ENCODE measurements at places on chromosomes 4 and X. TPM values are rescaled to one million over a fixed set of nuclear protein-coding genes. Genes with fewer than 3 reads are reported as not detected.

DNA sequence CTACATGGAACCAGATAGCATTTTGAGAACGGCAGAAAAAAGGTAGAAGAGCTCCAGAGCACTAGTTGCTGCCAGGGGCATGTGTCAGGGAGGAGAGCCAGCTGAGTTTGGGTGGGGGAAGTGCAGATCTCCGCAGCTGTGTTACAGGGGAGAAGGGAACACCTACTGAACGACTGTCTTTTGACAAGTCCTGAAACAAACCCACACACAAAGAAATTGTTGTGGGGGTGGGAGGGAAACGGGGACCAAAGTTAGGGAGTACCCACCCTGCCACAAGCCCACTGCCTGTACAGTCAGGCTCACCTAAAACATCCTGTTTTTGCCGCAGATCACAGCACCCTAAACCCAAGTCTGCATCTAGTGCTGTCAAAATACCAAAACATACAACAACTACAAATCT, 55.5 kb downstream of the LEF1 start:
- DNase-seq: no peak

The RIPPLY1 gene
- 2.8 TPM for polyA plus RNA-seq

- DNase-seq: no peak
These were observed 29.3 kb upstream of the RXFP1 start for GRCh38 chr4:158492391-158492790.

DNA sequence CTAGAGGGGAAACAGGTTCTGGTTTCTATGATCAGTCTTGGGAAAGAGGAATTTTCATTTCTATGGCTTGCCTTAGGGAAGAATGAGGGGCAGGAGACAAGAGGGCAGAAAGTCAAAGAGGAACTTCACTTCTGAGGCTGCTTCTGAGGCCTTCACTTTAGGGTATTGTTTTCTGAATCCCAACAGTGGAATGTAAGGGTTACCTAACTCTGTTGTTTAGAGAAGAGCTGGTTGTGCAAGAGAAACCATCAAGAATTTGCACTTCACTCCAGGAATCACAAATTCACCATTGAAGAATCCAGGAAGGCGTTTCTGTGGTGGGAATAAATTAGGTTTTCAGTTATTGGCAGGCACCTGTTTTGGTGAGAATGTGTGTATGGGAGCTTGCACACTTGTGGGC, 126.7 kb upstream of the AMOT start:
- DNase-seq: no peak

DNA sequence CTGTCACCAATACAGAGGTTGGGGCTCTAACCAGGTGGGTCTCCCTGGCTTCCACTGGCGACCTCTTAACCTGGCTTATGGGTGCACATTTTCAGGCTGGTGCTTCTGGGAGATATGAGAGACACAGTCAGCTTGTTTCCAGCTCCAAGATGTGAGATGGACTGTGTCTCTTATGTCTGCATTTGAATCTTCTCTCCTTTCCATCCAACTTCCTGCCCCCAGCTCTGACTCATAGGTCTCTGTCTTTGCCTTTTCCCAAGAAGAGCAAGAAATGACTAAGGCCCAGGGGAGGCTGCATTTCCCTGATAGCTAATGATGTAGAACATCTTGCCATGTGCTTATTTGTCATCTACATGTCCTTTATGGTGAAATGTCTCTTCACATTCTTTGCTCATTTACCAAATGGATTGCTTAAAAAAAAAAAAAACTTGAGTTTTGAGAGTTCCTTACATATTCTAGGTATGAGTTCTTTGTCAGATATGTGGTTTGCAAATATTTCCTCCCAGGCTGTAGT, 3.2 kb upstream of the UXT start:
- no peak for DNase-seq

GRCh38 chr4:42470023-42470422, 72.7 kb downstream of the SHISA3 start:
- DNase-seq: no peak

The IQSEC2 gene
- polyA plus RNA-seq: 18.9 TPM

GRCh38 chr4:24010994-24011393, 121.1 kb upstream of the PPARGC1A start:
- DNase-seq: no peak

GRCh38 chr4:1055721-1056590, 44.5 kb downstream of the FGFRL1 start:
- DNase-seq: no peak

DNA sequence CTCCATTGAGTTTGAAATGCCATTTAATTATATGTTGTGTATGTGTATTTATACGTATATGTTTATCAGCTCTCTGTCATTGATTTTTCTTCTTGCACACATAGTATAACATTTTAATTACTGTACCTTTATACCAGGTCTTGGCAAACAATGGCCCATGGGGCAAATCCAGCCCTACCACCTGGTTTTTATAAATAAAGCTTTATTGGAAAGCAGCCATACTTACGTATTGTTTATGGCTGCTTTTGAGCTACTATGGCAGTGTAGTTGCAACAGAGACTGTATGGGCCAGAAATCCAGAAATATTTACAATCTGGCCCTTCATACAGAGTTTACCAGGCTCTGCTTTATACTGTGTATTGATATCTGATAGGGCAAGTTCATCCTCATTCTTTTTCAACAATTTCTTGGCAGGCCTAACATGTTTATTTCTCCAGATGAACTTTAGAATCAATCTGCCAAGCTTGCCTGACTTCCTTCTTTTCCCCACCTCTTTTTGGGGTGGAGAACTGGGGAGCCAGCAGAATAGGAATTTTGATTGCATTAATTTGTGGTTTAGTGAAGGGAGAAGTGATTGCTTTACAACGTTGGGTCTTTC, 15.8 kb downstream of the DCUN1D4 start:
- DNase-seq: no peak

DNA sequence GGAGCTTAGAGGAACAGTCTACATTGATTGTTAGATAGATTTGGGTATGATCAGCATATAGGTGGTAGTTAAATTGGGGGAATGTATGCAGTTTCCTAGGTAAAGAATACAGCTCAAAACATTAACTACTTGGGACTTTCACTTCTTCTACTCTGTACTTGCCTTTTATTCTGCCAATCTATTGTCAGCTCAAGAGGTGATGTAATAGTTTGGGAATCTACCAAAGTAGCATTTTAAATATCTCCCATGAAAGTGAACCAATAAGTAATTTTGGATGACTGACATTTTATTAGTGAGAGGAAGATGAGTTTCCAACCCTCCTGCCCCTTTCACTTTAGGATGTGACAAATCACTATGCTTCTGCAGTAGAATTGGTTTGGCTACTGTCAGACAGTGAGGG, 43.4 kb downstream of the NUDT6 start:
- DNase-seq: no peak

DNA sequence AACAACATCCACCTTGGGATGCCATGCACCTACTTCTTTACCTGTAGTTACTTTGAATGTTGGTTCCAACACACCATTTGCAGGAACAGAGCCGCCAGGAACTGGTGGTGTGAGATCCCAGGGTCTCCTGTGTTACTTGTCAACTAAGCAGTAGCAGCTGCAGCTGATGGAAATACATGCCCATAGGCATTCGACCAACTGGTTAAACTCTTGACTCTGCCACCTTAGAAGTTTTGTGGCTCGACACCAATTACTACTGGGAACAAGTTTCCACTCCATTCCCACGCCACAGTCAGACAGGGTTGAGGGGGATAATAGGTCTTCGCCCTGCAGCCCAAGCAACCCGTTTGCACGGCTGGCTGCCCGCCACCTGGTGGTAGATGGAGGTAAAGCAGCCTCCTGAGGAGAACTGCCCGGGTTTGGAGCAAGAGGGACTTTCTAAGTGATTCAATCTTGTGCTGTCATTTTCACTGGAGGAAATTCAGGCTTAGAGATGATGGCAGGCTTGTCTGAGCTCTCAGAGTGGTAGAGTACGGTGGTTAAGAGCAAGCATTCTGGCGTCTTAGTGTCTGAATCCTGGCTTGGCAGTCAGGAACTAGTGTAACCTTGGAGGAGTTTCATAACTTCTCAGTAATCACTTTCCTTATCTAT, 119.1 kb upstream of the TRIM2 start:
- peak; percentile 51 for DNase-seq

GRCh38 chrX:111444881-111445280, 32.9 kb upstream of the DCX start:
- DNase-seq: no peak

- no peak for DNase-seq
These were observed 43.8 kb downstream of the WWC2 start for GRCh38 chr4:183142571-183143550.

- DNase-seq: no peak
These were observed 1649.8 kb upstream of the PCDH10 start for GRCh38 chr4:131499141-131499873.

The RAI2 gene
- polyA plus RNA-seq: 9.8 TPM

GRCh38 chr4:176883681-176884418, 91.1 kb upstream of the VEGFC start:
- no peak for DNase-seq

- no peak for DNase-seq
These were observed 48.1 kb upstream of the FAM9C start for GRCh38 chrX:13092455-13092941.

The ZNF141 gene
- polyA plus RNA-seq: 40.6 TPM

The NAP1L5 gene
- polyA plus RNA-seq: 12.0 TPM

GRCh38 chr4:3252831-3253641, 4.1 kb downstream of the MSANTD1 start:
- no peak for DNase-seq

The VEGFD gene
- polyA plus RNA-seq: 0.37 TPM

GRCh38 chr4:4249866-4250265, 1.8 kb upstream of the TMEM128 start:
- DNase-seq: no peak

DNA sequence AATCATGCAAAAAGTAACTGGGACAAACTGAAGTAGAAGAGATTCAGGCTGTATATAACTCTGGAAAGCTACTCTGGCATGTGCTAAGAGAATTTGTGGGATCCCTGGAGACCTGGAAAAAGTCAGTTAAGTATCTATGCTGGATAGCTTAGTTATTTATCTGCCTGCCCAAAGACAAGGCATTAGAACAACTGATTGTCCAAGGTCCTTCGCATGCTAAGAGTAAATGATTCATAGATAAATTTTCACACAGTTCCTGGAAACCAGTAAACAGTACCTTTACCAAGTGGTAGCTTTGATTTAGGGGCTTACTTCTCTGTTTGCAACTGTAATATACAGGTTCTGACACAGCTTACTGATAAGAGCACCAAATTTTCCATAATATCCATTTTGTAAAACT, 104.8 kb downstream of the ATP11C start:
- DNase-seq: no peak

GRCh38 chr4:38562751-38563198, 101.2 kb upstream of the KLF3 start:
- no peak for DNase-seq

DNA sequence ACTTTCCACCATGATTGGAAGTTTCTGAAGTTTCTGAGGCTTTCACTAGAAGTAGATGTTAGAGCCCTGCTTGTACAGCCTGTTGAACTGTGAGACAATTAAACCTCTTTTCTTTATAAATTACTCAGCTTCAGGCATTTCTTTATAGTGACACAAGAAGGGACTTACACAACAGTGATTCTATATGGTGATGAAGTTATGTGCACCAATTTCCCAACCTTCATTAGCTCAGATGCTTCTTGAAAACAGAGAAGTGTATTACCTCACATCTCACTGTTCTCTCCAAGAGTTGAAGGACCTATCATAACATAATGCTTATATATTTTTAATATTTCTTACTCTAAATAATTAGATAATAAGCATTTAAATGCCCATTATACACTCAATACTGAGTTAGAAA, 202.1 kb upstream of the ANXA10 start:
- DNase-seq: no peak

- peak; percentile 66 for DNase-seq
These were observed 61.1 kb upstream of the VAMP7 start for GRCh38 chrX:155819966-155820491.

GRCh38 chr4:180850318-180850940, 1392.8 kb upstream of the TENM3 start:
- no peak for DNase-seq

DNA sequence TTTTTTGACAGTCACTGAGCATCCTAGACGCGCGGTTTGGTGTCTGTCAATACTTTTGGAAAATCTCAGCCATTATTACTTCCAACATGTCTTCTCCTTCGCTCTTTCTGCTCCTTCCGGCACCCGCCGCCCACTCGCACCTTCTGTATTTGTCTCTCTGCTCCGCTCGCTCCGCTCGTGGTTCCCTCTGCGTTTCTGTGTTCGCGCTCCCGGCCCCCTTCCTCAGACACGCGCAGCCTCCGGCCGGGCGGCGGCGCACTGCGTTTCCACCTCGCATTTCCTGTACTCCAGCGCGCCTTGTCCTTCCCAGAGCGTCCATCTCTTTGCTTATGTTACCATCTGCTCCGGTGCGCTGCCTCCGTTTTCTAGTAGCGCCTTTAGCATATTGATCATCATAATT, 21.1 kb downstream of the PDE6B start:
- DNase-seq: no peak

The HSD17B13 gene
- 0.48 TPM for polyA plus RNA-seq

- DNase-seq: no peak
These were observed 563.0 kb upstream of the NR3C2 start for GRCh38 chr4:149005191-149005590.

The SLC6A14 gene
- 0.23 TPM for polyA plus RNA-seq

DNA sequence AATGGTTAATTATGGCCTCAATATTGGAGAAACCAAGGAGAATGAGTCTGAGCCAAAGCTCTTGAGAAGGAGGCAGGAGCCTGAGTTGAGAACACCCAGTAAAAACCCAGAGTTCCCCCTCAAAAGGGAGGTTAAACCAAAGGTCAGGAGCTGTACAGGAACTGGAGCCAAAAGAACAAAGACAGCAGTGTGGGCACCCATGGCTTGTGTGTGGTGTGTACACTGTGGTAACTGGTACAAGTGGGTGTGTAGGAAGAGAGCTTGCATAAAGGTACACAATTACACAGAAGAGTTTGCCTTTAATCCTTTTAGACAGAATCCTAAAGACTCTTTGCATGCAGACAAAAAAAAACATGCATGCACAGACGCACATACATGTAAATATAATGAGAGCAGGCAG, 87.1 kb downstream of the IGSF1 start:
- DNase-seq: no peak

- no peak for DNase-seq
These were observed 296.1 kb downstream of the TLL1 start for GRCh38 chr4:166169111-166169510.

The SAGE1 gene
- polyA plus RNA-seq: not detected

GRCh38 chr4:48370260-48371134, 29.2 kb downstream of the SLAIN2 start:
- no peak for DNase-seq

The CT45A2 gene
- not detected for polyA plus RNA-seq

- no peak for DNase-seq
These were observed 14.3 kb downstream of the JCHAIN start for GRCh38 chr4:70651864-70652506.

The LDOC1 gene
- 81.6 TPM for polyA plus RNA-seq

- DNase-seq: no peak
These were observed 15.2 kb upstream of the NEUROG2 start for GRCh38 chr4:112531146-112531545.
